ENCODE measurements at places on chromosomes 3 and 15.

DNA sequence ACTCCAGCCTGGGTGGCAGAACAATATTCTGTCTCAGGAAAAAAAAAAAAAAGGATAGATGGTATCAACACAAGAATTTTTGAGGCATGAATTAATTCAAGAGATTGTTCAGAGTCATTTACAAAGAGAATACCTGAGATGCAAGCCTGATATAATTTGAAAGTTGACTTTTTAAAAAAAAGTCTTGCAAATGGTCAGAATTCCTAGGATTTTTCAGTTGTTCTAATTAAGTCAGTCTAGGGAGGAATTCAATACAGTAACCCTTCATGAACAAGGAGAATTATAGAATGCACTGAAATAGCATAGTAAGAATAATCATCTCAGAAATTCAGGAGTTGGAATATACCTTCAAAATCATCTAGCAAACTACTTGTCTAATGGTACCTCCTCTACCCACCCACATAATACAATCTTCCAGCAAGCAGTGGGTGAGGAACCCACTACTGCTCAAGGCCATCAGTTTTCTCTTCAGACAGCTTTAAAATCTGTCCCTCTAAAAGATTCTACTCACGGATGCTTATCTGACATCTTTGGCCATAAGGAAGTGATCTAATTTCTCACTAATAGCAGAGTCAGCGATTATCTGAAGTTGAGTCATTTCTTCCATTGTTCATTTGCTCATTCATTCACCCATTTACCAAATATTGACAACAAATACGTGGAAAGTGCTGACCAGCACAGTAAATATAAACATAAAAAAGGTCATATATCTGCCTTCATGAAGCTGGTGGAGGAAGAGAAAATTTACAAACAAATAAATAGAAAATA is 159.6 kb downstream of the GREM1 start:
- no peak for DNase-seq

DNA sequence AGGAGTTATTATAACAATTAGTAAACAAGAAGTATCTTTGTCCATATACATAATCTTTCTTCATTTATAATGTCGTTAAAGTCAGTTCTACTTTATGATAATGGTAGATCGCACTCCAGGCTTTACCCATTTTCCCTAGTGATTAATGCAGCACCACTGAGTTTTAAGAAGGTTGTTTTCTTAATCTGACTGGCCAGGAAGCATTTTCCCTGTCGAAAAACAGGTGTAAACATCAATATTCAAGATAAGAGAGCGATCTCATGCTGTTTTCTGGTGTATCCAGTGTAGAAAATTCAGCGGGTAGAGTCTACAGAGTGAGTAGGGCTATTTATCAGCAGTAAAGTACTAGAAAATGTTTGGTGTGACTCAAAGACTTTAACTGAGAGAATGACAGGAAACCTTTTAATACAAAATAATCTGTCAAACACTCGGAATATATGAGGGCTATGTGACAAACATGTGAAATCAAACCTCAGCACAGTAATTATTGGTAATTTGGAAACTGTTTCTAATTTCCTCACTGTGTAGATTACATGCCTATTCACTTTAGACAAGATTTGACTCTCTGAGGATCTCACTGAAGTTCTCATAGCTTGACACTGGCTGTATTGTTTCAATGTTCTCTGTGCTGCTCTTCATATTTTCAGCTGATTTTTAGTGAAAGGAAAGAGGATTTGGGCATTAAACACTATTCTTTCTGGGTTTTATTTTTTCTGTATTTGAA is 1013.2 kb downstream of the VGLL3 start:
- DNase-seq, result no peak

GRCh38 chr3:13552857-13553652 is 4.1 kb downstream of the FBLN2 start:
- DNase-seq, result no peak

- DNase-seq, result peak; percentile 17
Observed at GRCh38 chr3:120642368-120642948, 39.6 kb downstream of the HGD start.

- peak; percentile 21 for DNase-seq
Observed at GRCh38 chr3:106534206-106534605, 665.4 kb upstream of the CBLB start.

DNA sequence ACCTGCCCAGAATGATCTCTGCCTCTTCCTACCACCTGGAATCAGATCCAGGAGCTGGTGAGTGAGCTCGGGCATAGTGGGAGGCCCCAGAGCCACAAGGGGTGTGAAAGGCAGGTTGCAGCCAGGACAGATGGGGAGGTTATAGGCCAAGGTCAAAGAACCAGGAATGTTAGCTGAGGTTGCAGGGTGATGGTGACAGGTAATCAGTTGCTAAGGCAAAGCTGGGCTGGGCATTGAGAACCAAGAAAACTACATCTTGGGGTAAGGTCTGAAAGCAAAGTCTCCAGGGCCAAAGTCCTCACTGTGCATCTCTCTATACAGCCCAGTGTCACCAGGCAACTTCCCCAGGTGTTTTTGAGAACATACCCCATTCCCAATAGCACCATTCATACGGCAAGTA is 38.4 kb upstream of the SLC6A11 start:
- DNase-seq, result no peak

DNA sequence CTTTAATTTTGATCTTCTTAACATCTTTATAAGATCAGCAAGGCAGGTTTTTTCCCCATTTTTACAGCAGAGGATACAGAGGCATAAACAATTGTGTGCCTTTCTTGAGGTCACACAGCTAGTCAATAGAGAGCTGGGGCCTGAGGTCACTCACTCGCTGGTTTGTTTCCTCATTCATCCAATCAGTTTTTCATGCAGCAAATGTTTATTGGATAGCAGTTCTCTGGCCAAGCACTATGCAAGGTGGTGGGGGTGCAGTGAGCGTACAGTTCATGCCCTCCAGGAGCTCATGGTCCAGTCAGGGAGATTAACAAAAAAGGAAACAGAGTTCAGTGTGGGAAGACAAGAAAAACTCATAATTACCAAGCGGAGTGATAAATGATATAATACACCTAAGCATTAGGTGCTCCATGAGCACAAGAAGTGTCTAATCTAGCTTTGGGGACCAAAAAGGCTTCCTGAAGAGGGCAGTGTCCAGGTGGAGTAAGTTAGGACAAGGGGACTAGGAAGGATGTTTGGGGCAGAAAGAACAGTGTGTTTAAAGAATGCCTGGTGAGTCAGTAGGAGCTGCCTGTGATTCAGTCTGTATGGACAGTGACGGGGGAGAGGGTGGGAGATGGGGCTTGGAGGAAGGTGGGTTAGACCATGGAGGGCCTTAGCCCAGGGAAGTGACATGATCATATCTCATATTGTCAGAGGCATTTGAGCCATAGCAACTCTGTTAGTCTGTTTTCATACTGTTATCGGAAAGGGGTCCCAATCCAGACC is 29.3 kb downstream of the MAP2K5 start:
- DNase-seq, result no peak

- peak; percentile 95 for DNase-seq
Observed at GRCh38 chr3:149299938-149300801, 33.3 kb downstream of the TM4SF18 start.

- no peak for DNase-seq
Observed at GRCh38 chr15:89666184-89666857, 11.1 kb upstream of the KIF7 start.

DNA sequence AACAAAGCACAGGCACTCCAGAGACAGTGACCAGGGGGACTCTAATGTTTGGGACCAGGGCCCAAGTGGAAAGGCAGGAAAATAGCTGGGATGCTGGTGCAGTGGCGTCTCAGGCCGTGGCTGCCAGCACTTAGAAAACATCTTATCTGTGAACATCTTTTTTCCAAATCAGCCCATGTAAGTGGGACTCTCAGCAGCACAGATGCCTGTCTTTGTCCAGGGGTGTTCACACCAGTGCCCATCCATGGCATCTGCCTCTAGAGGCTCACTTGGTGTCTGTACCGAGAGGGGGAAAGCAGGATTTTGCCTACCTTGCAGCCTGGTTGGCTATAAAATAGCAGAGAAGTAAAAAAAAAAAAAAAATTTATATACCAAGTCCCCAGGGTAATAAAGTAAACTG is 26.7 kb downstream of the SLC12A8 start:
- no peak for DNase-seq

DNA sequence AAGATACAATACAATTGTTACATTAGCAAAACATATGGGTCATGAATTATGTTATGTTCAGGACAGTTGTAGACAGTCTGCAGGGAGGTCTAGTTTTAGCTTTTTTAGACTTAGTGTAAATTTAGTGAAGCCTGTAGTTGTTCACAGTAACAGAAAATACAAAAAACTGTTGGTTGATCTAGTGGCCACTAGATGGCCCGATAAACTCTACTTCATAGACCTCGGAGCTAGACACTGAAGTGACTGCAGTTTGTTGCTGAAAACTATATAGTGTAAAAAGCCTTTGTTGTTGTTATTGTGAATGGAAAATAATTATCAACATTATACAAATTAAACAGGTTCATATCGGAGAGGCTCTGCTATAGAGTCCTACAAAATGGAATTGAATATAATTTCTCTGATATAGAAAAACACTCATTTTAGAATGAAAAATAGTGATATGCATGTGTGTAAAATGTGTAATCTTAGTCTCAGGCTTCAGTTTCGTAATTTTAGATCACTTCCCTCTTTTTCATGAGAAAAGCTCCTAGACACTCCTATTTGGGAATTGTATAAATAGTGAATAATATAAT is 18.3 kb downstream of the MAGEL2 start:
- peak; percentile 6 for DNase-seq

- no peak for DNase-seq
Observed at GRCh38 chr3:125147491-125147820, 65.1 kb downstream of the SLC12A8 start.

- peak; percentile 4 for DNase-seq
Observed at GRCh38 chr15:35958021-35958420, 412.1 kb upstream of the DPH6 start.

- DNase-seq, result no peak
Observed at GRCh38 chr3:197752107-197752506, 2.4 kb downstream of the FYTTD1 start.

GRCh38 chr3:13336592-13336991 is 83.5 kb downstream of the NUP210 start:
- DNase-seq, result no peak

GRCh38 chr3:161349529-161350312 is 21.6 kb downstream of the SPTSSB start:
- peak; percentile 54 for DNase-seq

DNA sequence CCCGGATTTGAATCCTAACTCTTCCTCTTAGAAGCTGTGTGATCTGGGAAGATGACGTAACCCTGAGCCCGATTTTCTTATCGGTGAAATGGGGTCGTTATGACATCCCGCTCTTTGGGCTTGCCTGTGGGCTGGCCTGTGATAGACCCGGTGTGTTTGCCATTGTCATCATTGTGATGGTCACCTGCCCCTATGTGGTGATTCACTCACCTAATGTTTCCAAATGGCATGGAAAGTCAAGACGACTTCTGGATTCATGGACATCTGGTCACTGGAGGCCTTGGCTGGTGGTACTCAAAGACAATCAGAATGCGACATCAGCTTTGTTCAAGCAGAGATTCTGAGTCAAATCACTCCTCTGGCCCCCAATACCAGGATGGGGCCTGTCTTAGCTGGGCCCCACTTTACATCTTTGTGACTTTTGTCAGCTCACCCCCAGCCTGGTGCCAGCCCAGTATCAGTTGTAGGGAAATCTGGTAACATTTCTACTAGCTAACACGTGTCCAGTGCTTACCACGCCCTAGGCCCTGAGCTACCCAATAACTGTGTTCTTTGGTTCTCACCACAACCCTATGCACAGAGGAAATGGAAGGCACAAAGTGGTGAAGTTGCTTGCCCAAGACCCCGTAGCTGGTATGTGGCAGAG is 2.8 kb downstream of the TMEM43 start:
- DNase-seq, result no peak
